ENCODE measurements at places on chromosomes 7 and 10.

DNA sequence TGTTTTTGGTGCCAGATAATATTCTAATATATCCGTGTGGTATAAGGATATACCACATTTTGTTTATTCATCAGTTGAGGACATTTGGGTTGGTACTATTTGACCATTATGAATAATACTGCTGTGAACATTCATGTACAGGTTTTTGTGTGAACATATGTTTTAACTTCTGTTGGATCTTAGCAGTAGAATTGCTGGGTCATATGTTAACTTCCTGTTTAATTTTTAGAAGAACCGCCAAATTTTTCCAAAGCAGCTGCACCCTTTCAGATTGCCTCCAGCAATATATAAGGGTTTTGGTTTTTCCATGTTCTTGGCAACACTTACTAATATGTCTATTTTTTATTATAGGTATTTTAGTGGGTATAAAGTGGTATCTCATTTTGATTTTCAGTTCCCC is 22.8 kb downstream of the VPS26A start:
- H3K36me3 ChIP-seq = peaks cover 1% of the 10 kb centered on the region
- H3K27ac ChIP-seq = no peak overlapping the region
- DNase-seq = peak; percentile 3
- no peaks in the 10 kb centered on the region for H3K27me3 ChIP-seq

DNA sequence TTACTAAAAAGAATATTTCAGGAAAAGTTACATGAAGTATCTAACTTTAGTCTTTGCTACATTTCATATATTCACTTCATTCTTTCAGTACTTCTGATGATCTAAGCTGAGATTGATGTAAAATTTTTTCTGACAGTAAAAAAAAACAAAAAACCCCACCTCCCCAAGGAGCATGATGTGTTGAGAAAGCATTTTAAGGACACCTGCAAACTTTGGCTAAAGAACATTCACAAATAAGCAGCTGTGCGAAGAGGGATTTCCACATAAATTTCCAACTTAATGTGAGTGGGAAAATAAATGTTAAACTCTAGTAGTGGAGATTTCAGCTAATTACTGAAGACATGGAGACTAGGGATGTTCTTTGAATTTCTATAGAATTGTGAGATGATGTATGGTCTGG is 35.5 kb downstream of the DLD start:
- no peaks in the 10 kb centered on the region for H3K27me3 ChIP-seq
- no peak overlapping the region for H3K27ac ChIP-seq

DNA sequence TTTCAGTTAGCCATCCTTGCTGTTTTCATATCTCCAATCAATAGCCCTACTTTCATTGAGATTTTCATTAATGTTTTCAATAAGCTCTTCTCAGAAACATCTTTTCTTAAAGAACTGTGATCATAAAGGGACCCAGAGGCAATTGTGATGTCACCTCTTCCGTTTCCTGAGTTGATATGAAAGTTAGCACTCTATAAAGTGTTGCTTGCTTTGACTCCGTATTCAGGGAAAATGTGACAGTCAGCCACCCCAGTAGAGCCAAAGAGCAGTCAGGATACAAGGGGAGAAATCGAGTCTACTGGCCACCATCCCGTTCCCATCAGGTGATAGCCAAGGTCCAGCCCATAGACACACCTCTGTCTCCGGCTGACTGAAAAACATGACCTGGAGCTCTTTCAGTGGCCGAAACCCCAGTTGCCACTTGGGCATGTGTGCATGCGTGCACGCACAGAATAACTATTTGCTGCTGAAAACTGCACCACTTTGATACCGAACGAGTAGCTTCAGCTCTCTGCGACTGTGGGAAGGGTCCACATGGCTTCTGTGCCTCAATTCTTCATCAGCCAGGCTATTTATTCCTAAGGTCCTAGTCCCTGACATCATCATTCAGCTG is 291.4 kb downstream of the USP6NL start:
- DNase-seq = no peak
- no peaks in the 10 kb centered on the region for H3K4me1 ChIP-seq
- H3K27ac ChIP-seq = no peak overlapping the region
- no peak overlapping the region for H3K4me3 ChIP-seq
- H3K36me3 ChIP-seq = no peaks in the 10 kb centered on the region

DNA sequence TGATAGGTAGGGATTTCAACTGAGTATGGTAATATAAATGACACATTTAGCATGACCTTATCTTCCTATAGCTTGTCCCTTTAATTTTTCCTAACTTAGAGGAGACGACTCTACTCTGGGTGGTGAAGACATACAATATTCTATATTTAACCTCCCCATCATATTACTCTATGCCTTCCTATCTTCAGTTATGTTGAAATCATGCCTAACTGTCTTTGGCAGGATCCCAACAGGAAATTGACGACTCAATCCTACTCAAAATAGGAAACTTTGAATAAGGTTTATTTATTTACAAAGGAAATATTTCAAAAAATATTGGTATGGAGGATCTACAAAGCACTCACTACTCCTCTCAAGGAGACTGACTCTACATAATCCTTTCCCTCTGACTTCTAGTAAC is 24.1 kb upstream of the SEMA3A start:
- no peaks in the 10 kb centered on the region for H3K36me3 ChIP-seq
- no peaks in the 10 kb centered on the region for H3K4me1 ChIP-seq
- peak; percentile 84 for DNase-seq
- H3K27me3 ChIP-seq = no peaks in the 10 kb centered on the region

GRCh38 chr10:111319866-111320265 is 243.0 kb downstream of the ADRA2A start:
- H3K27ac ChIP-seq = no peak overlapping the region
- H3K4me1 ChIP-seq = no peaks in the 10 kb centered on the region
- H3K27me3 ChIP-seq = no peaks in the 10 kb centered on the region
- H3K4me3 ChIP-seq = no peak overlapping the region

GRCh38 chr7:8105449-8106095 is 137.0 kb downstream of the GLCCI1 start:
- H3K27ac ChIP-seq = no peak overlapping the region
- H3K4me1 ChIP-seq = no peaks in the 10 kb centered on the region
- H3K27me3 ChIP-seq = no peaks in the 10 kb centered on the region
- DNase-seq = no peak
- H3K36me3 ChIP-seq = no peaks in the 10 kb centered on the region
- H3K4me3 ChIP-seq = no peak overlapping the region

- DNase-seq = no peak
- no peak overlapping the region for H3K27ac ChIP-seq
- H3K27me3 ChIP-seq = no peaks in the 10 kb centered on the region
- H3K4me3 ChIP-seq = no peak overlapping the region
Observed at GRCh38 chr7:40099837-40100236, 34.6 kb downstream of the MPLKIP start.

GRCh38 chr10:75612904-75613684 is 181.7 kb downstream of the LRMDA start:
- H3K4me1 ChIP-seq = no peaks in the 10 kb centered on the region
- no peaks in the 10 kb centered on the region for H3K36me3 ChIP-seq
- no peak for DNase-seq
- H3K27ac ChIP-seq = no peak overlapping the region
- H3K27me3 ChIP-seq = peaks cover 10% of the 10 kb centered on the region

- H3K27me3 ChIP-seq = peaks cover 14% of the 10 kb centered on the region
- DNase-seq = peak; percentile 58
- H3K36me3 ChIP-seq = no peaks in the 10 kb centered on the region
- no peak overlapping the region for H3K4me3 ChIP-seq
Observed at GRCh38 chr10:11782793-11783557, 40.2 kb upstream of the PROSER2 start.

DNA sequence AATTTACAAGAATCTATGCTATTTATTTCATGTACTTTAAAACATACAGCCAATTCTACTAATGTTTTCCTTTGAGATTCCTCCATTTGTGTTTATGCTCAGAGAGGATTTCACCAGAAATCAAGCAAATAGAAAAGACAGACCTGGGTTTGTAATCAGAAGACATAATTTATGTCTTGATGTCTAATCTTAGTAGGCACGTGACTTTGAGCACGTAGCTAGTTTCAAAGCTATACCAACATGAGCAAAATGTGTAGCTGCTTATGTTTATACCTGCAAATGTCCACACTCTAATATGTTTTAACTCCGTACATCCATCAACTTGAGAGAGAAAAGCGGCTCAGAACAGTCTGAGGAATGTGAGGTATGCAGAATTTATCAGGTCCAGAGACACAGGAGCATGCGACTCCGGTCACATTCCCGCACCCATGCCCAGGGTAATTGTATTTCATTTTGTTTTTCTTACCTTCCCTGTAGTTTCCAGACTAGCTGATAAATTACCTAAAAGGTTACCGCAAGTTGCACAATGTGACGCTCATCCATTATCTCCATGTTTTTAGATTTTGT is 40.0 kb downstream of the SVOPL start:
- no peaks in the 10 kb centered on the region for H3K27me3 ChIP-seq
- no peaks in the 10 kb centered on the region for H3K4me1 ChIP-seq
- no peaks in the 10 kb centered on the region for H3K36me3 ChIP-seq
- no peak for DNase-seq
- H3K27ac ChIP-seq = no peak overlapping the region
- no peak overlapping the region for H3K4me3 ChIP-seq

- no peaks in the 10 kb centered on the region for H3K4me1 ChIP-seq
- no peaks in the 10 kb centered on the region for H3K27me3 ChIP-seq
- no peak overlapping the region for H3K27ac ChIP-seq
- H3K4me3 ChIP-seq = no peak overlapping the region
- no peak for DNase-seq
Observed at GRCh38 chr7:83119026-83119382, 43.7 kb downstream of the PCLO start.

GRCh38 chr10:124665558-124665957 is 78.6 kb downstream of the FAM53B start:
- peaks cover 7% of the 10 kb centered on the region for H3K4me1 ChIP-seq
- no peak overlapping the region for H3K4me3 ChIP-seq
- peaks cover 3% of the 10 kb centered on the region for H3K36me3 ChIP-seq
- no peak overlapping the region for H3K27ac ChIP-seq
- peak; percentile 66 for DNase-seq

GRCh38 chr10:129046962-129047361 is 420.1 kb upstream of the MGMT start:
- H3K27me3 ChIP-seq = no peaks in the 10 kb centered on the region
- H3K27ac ChIP-seq = no peak overlapping the region
- DNase-seq = peak; percentile 8

- no peaks in the 10 kb centered on the region for H3K36me3 ChIP-seq
- H3K4me1 ChIP-seq = no peaks in the 10 kb centered on the region
- no peak overlapping the region for H3K27ac ChIP-seq
- no peak overlapping the region for H3K4me3 ChIP-seq
- H3K27me3 ChIP-seq = no peaks in the 10 kb centered on the region
Observed at GRCh38 chr7:118085000-118085399, 99.0 kb upstream of the LSM8 start.

- peak overlapping the region; percentile 29 for H3K27ac ChIP-seq
- H3K4me3 ChIP-seq = no peak overlapping the region
- peaks cover 18% of the 10 kb centered on the region for H3K4me1 ChIP-seq
- no peaks in the 10 kb centered on the region for H3K27me3 ChIP-seq
Observed at GRCh38 chr7:158651968-158652565, 52.5 kb downstream of the NCAPG2 start.

DNA sequence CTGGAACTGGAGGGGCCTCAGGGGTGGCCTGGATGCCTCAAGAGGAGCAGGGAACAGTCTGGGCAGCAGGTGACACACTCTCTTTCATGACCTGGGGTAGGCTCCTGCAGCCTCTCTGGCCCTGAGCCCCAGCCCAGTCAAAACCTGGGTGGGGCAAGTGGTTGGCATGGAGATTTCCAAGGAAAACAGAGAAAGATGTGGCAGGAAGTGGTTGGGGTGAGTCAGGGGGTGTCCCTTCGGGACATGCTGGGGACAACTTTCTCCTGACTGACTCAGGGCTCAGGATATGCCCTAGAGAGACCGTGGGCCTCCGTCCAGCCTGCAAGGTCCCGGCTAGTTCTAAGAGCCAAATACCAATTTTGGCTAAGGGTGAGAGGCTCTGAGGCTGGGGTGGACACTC is 2.9 kb downstream of the AQP1 start:
- H3K27me3 ChIP-seq = peaks cover 3% of the 10 kb centered on the region
- DNase-seq = peak; percentile 33
- no peak overlapping the region for H3K27ac ChIP-seq
- no peak overlapping the region for H3K4me3 ChIP-seq
- H3K4me1 ChIP-seq = 0 out of 2 replicates have a peak, but pooled peaks cover 2% of the 10 kb centered on the region

DNA sequence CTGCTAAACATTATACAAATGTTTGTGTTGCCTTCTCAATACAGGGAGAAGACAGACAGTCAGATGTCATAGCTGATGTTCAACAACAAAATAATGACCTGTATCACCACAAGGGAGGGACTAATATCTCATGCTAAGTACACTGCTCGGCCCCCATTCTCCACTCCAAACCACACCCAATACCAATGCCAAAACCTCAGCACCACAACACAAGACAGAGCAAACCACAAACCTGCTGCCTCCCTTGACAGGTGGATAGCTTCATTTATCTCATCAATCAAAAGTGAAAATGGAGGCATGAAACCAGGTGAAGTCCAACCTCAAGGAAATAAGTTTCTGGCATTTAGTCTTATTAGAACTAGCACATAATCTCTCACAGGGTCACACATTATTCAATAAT is 109.5 kb downstream of the PARD3 start:
- no peaks in the 10 kb centered on the region for H3K27me3 ChIP-seq
- DNase-seq = no peak
- H3K27ac ChIP-seq = no peak overlapping the region
- H3K4me1 ChIP-seq = peaks cover 10% of the 10 kb centered on the region
- no peaks in the 10 kb centered on the region for H3K36me3 ChIP-seq
- no peak overlapping the region for H3K4me3 ChIP-seq

DNA sequence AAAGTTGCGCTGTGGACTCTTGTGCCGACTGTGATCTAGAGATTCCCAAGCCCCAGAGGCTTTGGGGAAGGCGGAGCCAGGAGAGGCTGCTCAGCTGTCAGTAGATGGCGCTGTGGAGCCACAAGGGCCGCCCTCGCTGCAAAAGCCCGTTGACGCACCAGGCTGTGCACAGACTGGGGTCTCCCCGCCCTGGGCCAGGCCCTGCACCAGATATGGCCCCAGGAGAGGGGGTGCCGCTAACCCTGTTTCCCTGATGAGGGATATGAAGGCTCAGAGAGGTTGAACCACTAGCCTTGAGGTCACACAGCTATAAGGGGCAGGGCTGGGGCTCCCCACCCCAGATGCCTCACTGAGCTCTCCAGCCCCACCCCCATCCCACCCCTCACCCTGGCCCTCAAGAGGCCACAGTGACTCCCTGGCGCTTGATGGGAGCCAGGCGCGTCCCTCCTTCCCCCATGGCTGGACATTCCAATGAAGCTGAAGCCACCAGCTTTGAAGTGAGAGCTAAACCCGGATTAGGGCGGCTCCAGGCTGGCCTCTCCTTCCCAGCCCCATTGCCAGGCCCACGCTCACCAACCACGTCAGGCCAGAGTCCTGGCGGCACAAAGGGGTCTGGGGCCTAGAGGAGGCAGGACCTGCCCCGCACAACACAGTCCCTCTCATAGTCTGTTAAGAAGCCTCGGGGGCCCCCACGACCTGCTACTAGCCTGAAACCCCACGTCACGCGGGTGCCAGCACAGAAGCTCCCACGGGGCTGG is 26.4 kb downstream of the MYL10 start:
- no peaks in the 10 kb centered on the region for H3K36me3 ChIP-seq
- no peak overlapping the region for H3K27ac ChIP-seq
- no peaks in the 10 kb centered on the region for H3K4me1 ChIP-seq
- peaks cover 11% of the 10 kb centered on the region for H3K27me3 ChIP-seq
- DNase-seq = peak; percentile 67

- DNase-seq = no peak
- no peaks in the 10 kb centered on the region for H3K4me1 ChIP-seq
- no peaks in the 10 kb centered on the region for H3K27me3 ChIP-seq
- H3K4me3 ChIP-seq = no peak overlapping the region
- no peaks in the 10 kb centered on the region for H3K36me3 ChIP-seq
Observed at GRCh38 chr7:105673367-105674084, 92.2 kb upstream of the EFCAB10 start.
